Pancreas (tissue), 10 donors: ENCODE measurements at places on chromosomes 7 and 10. TPM values are rescaled to one million over a fixed set of nuclear protein-coding genes. Genes with fewer than 3 reads are reported as not detected.

DNA sequence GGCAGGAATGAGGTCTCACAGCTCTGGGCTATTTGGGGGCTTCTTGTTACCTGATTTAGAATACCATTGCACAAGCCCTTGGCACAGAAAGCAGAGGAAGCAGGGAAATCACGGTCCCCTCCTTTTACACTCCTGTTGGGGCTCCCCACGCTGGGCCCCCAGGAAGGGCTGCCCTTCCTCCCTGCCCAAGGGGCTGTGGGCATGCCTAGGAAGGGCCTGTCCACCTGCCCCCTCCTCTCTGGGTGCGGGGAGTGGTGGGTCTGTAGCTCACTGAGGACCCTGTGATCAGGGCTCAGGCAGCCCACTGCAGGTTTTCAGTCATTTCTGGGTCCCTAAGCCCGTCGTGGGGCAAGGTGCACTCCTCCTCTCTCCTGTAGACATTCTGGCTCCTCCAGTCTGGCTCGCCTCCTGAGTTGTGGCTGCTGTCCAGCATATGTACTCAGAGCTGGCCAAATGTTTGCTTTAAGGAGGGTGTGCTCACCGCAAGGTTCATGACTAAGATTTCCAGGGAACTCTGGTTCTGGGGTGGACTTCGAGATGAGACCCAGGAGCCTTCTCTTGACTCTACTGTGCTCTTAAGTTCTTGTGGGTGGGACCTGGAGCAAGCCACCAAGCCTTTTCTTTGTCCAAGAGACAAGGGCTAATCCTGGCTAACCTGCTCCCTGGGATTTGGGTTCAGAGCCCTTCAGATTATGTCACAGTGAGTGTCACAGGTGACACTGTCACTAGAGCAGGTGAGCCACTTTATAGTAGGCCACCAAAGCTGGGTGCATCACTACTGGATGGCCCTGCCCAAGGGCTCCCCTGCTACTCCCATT lies 56.0 kb downstream of the TACR2 start:
- peak; percentile 85 for DNase-seq

- no peak for DNase-seq
These were observed 31.4 kb downstream of the CCDC71L start for GRCh38 chr7:106629516-106629915.

GRCh38 chr7:116784647-116785046 lies 77.7 kb upstream of the CAPZA2 start:
- DNase-seq: no peak

DNA sequence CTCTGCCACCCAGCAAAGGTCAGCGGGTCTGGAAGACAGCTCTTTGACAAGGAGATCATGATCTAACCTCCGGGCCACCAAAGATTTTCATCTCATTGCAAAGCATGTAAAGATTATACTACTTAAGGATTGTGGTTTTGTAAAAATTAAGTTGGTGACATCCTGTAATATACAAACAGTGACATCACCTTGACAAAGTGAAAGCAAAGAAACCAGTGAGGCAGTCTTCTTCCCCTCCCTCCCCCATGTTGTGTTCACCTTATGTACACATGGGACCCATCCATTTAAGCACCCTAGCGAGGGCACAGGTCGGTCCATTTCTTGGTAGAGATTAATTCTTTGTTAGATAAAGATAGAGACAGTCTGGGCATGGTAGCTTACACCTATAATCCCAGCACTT lies 3.9 kb downstream of the MDH2 start:
- DNase-seq: no peak

DNA sequence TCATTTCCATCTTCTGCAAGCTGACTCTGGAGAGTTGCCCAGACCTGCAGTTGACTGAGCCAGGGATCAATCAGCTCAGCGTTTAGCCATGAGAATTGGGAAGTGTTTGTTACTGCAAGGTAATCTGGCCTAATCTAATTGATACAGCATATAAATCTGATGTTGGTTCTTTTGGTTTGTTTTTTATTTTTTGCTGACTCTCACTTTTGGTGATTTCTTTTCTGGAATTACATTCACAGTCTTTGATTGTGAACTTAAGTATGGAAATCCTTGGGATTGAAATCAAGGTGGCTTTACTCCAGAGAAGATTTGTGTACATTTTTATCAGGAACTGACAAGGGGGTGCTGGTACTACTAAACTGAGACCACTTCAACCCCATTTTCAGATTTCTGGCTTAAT lies 1.7 kb upstream of the GIMAP6 start:
- no peak for DNase-seq

DNA sequence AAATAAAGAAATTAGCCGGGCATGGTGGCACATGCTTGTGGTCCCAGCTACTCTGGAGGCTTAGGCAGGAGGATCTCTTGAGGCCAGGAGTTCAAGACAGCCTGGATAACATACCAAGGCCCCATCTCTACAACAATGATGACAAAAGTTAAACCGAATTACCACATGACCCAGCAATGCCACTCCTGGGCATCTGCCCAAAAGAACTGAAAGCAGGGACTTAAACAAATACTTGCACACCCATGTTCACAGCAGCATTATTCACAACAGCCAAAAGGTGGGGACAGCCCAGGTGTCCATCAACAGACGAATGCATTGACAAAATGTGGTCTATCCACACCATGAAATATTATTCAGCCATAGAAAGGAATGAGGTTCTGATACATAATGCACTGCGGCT lies 83.9 kb downstream of the HIP1 start:
- no peak for DNase-seq

- no peak for DNase-seq
These were observed 147.0 kb downstream of the ARID5B start for GRCh38 chr10:62048470-62048869.

VWDE gene
- 0.37 TPM for total RNA-seq

- no peak for DNase-seq
These were observed 1.2 kb downstream of the HIPK2 start for GRCh38 chr7:139776486-139777132.

GRCh38 chr7:15916681-15917380 lies 230.3 kb upstream of the MEOX2 start:
- no peak for DNase-seq
